ENCODE measurements at places on chromosomes 7 and 10.
A peak's percentile ranks its signal among the peaks of the same experiment; 100 is the strongest.

- DNase-seq = no peak
These were observed 6.4 kb upstream of the CYP3A4 start for GRCh38 chr7:99790407-99790806.

DNA sequence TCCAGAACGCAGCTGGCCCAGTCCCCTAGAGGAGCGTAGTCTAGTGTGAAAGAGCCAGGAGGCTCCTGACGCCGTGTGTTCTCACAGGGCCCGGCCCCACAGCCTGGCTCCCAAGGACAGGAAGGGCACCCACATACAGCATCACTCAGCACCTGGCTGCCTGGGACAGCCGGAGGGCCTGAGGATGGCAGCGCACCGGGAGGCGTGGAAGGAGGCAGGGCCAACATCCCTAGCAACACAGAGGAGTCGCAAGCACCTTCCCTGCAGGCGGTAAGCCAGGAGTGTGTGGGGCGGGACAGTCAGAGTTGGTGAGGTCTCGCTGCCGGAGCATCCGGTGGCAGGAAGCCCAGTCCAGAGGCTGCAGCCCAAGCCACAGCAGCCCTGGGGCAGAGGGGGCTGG, 125.8 kb downstream of the MAD1L1 start:
- no peak for DNase-seq

- DNase-seq = no peak
These were observed 289.5 kb upstream of the PFKP start for GRCh38 chr10:2777666-2778355.

GRCh38 chr7:26328498-26329390, 37.1 kb downstream of the SNX10 start:
- no peak for DNase-seq

GRCh38 chr7:134856691-134857090, 77.3 kb downstream of the CALD1 start:
- DNase-seq = no peak

- DNase-seq = peak; percentile 37
These were observed 24.2 kb upstream of the RASSF4 start for GRCh38 chr10:44935201-44935965.

GRCh38 chr7:25496476-25497368, 268.4 kb upstream of the NPVF start:
- DNase-seq = no peak

- no peak for DNase-seq
These were observed 243.6 kb downstream of the SKIDA1 start for GRCh38 chr10:21281765-21282484.

DNA sequence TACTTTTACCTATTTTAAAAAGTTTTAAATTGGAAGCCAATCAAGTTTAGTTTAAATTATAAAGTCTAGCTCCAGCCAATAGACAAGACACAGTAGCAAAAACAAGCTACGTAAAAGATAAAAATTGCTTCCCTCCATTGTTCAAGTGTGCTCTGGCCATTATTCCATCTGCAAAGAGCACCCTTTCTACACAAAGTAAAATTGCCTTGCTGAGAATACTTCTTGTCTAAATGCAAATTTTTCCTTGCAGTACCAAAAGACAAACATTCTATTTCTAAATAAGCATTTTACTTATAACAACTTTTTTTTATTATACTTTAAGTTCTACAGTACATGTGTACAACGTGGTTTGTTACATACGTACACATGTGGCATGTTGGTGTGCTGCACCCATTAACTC, 75.9 kb upstream of the ZNF746 start:
- no peak for DNase-seq

DNA sequence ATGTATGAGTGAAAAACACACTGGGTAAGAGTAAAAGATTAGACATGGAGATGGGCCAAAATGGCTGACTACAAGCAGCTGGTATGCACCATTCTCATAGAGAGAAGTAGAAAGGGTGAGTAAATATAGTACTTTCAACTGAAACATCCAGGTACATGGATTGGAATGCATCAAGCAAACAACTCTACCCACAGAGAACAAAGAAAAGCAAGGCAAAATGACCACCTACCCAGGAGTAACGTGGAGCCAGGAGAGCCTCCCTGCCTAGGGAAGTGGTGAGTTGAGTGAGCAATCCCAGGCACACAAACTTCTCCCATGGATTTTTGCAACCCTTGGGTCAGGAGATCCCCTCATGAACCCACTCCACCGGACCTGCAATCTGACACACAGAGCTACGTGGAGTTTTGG, 212.8 kb downstream of the PTN start:
- DNase-seq = no peak

DNA sequence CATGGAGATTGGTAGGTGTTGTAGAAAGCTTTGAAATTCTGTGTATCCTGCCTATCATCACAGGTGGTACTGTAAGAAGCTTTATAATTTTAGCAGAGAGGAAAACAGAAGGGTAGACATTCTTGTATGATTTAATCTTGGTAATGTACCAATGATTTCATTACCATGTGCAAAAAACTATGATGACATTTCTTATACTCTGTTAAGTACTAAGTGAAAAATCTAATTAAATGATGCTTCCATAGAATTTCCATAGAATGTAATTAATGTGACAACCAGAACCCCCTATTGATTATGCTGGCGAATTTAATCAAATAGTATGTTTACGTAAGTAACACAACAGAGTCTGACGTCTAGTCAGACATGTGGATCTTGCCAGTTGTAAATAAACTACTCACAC, 16.0 kb upstream of the RHOBTB1 start:
- DNase-seq = no peak

DNA sequence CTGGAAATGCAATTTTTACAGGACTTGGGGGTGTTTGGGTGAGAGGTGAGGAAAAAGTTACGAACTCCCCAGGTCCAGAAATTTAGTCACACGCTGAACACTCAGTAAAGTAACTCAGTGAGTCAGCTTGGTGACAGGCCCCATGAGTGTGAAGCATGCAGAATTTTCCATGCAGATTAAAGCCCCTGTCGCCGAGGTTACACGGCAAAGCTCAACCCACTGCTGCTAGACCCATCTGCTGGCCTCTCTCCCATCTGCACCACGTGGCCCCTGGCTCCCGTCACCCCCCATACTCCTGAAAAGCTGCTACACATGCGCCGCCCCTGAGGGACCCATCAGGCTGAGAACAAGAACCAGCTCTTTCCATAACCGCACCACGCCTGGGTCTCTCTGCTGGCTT, 7.0 kb upstream of the MMP21 start:
- no peak for DNase-seq

GRCh38 chr10:17814973-17815372, 5.8 kb downstream of the MRC1 start:
- DNase-seq = no peak
